ENCODE measurements at places on chromosomes 7 and 10.
A peak's percentile ranks its signal among the peaks of the same experiment; 100 is the strongest.

- DNase-seq = peak; percentile 73
Observed at GRCh38 chr10:100370714-100371481, 23.9 kb downstream of the SCD start.

DNA sequence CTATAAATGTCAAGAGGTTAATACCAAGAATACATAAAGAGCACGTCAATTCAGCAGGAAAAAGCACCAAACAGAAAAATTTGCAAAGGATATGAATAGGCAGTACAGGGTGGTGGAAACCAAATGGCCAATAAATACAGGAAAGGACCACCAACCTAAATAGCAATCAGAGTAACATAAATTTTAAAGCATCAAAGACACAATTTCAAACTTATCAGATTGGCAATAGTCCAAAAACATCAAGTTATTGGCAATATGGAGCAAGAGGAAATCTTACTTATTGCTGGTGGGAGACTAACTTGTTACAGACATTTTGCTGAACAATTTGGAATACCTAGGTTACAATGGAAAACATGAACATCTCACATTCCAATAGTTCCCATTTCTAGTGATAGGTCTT, 24.1 kb downstream of the SYPL1 start:
- no peak for DNase-seq

- no peak for DNase-seq
Observed at GRCh38 chr7:105322655-105323277, 66.0 kb downstream of the SRPK2 start.

- DNase-seq = no peak
Observed at GRCh38 chr10:36373424-36374096, 731.5 kb upstream of the FZD8 start.

GRCh38 chr10:103921750-103922195, 3.8 kb upstream of the STN1 start:
- peak; percentile 30 for DNase-seq

DNA sequence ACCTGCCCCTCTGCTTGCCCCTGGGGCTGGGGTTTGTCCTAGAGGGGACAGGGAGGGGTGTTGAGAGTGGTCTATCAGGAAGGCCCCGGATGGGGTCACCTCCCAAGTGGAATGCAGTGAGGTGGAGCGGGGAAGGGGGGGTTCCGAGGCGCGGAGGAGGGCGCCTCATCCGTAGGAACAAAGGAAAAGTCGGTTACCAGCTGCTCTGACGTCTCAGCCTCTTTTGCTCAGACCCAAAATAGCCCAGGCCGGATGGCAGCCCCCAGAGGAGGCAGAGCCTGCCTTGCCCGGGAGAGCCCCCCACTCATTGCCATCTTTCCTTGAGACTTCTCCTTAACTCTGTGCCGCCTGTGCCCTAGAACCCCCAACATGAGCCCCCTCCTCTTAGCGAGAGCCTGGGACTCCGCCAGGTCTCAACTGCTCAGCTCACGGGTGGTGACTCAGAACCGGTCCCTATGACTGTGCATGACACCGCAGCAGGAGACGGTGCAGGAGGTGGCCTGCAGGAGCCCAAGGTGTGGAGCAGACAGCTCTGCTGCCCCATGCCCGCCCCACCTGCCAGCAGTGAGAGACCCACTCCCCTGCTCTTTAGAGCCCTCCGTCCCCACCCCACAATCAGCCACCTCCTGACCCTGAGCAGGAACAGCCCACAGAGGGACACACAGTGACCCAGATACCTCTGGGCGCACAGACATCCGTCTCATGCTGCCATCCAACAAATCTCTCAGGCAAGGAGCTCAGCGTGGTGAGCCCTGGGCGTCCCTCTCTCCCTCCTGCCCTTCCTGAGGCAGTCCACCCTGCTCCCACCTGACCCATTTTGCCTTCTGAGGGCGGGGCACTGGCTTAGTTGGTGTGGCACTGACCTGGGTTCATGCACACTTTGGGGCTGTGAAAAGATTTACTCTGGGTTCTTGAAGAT, 13.1 kb downstream of the STX1A start:
- DNase-seq = peak; percentile 56

DNA sequence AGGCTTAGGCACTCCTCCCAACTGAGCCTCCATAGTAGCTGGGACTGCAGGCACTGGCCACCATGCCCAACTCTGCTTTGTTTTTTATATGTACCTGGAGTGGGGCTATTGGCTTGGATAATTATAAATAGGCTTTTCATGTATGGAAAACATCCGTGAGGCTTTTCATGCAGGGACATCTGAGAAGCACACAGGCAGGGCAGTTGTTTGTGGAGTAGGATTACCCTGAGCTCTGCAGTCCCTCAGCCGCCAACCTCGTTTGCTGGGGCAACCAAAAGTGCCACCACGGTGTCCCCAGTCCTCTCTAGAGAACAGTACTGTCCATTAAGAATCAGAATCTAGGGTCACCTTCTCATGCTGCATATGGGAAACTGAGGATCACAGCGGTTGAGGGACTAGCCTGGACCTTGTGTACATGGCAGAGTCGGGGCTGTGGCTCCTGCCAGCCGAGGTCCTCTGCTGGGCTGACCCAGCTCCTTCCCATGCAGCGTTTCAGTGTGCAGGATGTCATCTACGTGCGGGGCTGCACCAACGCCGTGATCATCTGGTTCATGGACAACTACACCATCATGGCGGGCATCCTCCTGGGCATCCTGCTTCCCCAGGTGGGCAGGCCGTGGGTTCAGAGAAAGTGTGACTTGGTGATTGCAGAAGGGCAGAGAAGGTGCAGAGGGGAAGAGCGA, 54.5 kb downstream of the TSPAN15 start:
- no peak for DNase-seq

DNA sequence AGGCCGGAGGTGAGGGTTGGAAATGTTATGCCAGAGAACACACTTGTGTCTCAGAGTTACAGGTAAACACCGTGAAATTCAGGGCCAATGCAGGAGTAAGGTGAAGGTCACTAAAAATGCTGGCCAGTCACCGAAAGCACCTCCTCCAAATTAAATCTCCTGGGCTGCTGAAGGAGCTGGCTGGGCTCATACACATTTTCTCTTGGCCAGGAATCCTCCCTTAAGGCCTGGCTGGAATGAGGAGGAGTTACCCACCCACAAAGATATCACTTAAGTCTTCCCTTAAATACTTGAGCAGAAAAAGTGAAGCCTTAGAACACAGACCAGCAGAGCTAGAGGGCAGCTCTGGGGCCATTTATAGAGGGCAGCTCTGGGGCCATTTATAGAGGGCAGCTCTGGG, 46.3 kb downstream of the HTRA1 start:
- no peak for DNase-seq

- DNase-seq = no peak
Observed at GRCh38 chr10:70328967-70329366, 45.2 kb upstream of the NPFFR1 start.

DNA sequence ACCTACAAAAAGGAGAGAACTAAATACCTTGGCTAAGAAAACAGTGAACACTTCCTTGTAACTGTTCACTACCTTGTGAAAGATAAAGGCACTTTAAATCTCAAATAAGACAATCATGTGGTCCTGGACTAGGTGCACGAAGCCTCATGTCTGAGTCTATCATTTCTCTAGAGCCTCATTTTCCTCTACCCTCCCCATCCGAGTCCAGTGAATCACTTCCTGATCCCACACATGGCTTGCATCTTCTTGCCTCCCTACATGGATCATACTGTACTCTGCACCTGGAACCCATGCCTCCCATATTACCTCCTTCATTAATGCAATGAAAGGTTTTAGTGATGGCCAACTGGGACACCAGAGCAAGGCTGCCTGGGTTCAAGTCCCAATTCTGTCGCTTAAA, 34.5 kb downstream of the SNX10 start:
- DNase-seq = peak; percentile 6

DNA sequence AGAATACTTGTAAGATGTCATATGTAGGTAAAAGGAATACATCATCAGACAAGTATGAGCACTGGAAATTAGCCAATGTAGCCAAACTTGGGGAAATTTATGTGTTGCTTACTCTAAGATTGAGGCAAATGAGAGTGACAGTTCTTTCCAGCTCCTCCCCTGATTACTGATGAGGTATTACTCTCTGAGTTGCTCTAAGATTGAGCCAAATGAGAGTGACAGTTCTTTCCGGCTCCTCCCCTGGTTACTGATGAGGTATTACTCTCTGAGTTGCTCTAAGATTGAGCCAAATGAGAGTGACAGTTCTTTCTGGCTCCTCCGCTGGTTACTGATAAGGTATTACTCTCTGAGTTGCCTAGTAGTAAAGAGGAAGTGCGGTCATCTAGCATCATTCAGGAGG, 435.8 kb downstream of the NRG3 start:
- no peak for DNase-seq

DNA sequence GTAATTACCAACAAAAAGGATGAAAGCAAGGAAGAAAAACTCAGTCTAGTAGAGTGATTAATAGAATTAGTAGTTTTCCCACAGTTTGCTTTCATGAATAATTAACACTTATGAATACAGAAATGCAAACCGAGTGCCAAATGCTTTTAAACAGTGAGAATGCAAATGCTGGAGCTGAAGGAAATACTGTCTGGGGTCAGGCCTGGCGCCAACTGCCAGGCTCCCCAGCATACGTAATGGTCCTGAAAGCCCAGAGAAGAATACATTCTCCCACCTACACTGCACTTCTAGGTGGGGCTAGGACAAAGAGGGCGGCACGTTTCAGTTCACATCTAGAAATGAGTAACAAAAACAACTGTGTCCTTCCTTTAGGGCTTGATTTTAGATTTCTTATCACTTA, 30.0 kb downstream of the GLUD1 start:
- DNase-seq = no peak

DNA sequence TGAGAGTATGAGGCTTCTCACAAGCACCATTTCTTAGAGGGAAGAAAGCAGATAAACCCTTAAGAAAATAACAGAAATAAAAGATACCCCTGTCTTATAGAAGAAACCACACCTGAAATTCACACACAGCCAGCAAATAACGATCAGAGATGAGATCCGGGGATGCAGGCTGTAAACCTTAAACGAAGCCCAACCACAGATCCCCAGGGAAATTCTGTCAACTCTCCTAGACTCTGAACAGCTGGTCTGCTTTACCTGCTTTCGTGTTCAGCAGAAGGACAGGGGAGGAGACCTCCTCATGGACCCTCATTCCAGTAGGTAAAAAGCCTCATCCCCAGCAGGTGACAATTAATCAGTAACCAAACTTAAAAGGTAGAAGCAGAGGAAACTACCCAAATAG, 45.0 kb downstream of the VOPP1 start:
- no peak for DNase-seq

DNA sequence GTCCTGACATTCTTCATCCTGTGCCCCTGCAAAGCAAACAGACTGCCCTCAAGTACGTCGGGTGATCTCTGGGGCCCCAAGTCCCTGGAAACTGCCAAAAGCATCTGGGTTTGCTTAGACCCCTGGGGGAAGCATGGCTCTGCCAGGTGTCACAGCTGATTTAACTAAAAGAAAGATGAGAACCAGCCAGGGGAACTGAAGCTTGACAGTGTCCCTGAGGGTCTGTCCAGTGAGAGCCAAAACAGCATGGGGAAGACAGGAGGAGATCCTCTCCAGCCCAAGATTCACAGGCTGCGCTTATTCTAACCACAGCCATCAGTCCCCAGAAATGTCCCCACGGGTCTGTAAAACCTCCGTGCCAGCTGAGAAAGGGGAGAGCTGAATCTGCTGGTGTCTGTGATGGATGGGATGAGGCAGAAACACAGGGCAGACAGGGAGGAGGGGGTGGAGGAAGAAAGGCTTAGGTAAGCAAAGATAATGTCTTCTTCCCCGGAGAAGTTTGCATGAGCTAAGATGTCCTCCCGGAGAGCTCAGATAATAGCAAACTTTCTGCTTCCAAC, 21.3 kb downstream of the CCDC3 start:
- no peak for DNase-seq

- DNase-seq = peak; percentile 99
Observed at GRCh38 chr10:14074062-14074884, 256.5 kb downstream of the FRMD4A start.

DNA sequence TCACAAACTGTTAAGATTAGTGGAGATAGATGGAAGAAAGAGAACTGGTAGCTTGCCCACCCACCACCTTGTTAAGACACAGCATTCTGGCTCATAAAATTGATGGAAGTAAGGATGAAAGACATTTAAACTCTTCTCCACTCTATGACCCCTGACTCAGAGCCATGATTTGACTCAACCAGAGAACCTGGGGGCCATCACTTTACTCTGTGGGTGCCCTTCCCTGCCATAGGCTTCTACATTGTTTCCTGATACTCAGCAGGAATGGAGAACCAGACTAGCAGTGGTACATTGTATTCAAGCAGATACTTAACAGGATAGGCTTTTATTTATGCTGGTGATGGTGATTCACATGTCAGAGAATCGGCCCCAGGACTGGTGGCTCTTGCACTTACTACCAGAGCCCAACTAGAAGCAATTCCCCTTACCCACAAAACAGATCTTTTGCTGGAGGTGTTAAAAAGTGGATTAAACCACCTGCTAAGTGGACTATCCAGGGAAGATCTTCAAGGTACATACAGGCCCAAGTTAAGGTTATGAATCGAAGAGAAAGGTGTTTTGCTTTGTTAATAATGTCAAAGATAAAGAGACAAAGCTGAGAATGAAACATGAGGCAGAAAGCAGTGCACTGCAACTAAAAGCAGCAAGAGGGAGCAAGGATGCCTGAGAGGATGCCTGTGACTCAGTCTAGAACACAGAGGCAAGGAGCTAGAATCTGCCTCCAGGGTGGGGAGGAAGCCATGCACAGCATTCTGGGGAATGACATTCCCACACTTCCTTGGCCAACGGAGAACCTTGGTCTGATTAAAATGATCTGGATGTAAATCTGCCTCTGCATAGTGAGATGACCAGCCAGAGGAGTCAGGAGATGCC, 36.0 kb upstream of the GLI3 start:
- DNase-seq = no peak

GRCh38 chr10:48466611-48467240, 138.1 kb downstream of the ARHGAP22 start:
- no peak for DNase-seq

DNA sequence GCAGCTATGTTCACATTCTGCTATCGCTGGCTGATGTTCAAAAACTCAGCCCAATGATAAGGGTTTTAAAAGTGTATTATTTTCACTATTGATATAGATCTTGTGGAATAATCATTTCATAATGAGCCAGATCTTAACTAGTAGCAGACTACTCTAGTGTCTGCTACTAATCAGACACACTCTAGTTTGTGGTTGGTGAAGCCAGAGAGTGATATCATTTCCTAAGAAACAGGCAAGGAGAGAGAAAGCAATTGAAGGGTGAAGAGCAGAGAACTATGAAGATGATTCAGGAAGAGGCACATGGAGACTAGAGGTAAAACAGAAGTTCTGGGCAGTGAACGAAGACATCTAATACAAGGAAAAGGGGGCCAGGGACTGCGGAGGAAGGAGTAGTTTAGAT, 58.2 kb upstream of the BET1 start:
- no peak for DNase-seq

DNA sequence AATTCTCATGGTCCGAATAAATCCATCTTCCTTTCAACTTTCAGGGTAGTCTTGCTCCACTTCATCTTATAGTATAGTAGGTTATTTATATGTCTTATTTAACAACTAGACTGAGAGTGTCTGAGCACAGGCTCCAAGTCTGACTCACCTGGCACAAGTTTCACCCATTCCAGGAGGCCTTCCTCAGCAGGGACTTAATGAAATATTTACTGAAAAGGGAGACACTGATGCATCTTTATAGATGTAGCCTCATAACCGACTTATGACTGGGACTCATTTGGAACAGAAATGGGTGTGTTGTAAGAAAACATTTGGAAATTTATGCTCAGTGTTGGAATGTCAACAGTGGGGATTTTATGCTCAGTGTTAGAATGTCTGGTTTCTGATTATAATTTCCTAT, 59.9 kb downstream of the CH25H start:
- no peak for DNase-seq

- no peak for DNase-seq
Observed at GRCh38 chr7:18216270-18216669, 188.6 kb upstream of the PRPS1L1 start.
